ENCODE measurements at places on chromosomes 11 and 22.

- DNase-seq = no peak
Observed at GRCh38 chr11:123704341-123704740, 37.1 kb downstream of the ZNF202 start.

GRCh38 chr11:117300773-117301172 lies 9.6 kb downstream of the BACE1-AS start:
- no peak for DNase-seq

DNA sequence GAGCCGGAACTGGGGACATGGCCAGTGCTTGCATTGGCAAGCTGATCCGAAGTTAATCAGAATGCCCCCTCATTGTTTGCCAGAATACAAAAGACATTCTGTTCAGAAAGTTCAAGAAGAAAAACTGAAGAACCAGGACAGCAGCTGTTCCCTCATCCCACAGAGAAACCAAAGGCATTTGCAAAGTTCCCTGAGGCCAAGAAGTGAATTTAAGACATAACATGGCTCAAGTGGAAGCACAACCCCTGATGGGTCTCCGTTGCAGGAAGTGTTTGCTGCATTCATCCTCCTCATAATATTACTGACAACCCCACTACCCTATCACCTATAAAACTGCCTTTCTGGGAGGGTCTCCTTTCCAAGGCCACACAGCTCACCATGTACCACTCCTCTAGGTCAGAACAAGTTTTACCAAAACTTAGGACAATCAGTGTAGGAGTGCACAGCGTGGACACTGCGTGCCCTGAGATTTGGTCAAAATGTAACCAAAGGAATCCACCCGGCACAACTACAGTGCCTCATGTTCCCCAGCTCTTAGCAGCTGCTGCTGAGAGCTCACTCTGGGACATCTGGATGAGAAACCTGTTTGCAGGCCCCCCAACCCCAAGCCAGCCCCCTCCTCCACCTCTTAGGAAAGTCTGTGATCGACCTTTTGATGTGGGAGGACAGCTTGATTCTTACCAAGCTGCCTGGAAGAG lies 101.6 kb upstream of the AKIP1 start:
- DNase-seq = no peak

DNA sequence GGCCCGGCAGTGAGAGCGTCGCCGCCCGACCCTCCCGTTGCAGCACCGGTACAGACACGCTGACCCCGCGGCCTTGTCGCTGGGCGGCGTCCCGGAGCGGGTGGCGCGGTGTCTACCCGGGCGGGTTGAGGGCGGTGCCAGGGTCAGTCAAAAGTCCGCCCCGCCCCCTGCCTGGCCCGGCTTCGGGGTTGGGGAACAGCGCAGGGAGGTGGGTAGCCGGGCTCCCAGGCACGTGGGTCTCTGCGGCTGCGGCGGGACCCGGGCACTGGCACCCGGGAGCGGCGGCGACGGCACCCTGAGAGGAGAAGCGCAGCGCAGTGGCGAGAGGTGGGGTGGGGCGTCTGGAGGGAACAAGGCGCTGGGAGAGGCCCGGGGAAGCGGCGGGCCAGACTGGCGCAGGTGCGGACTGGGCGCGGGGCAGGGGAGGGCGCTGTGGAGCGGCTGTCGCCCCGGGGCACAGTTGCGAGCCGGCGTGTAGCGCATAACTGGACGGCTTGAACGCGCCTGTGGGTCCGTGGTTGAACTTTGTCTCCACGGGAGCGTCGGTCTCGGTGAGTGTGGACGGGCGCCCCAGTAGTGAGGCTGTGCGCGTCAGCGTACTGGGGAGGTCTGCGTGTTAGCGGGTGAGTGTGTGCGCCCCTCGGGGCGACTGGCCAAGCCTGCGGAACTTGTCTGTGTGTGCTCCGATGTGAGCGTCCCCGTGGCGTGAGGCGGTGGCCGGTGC lies at the start of gene P2RY2:
Gene P2RY2 (plus strand): TSS at position 176 of the 724 bp plus-strand sequence. CDS start 15,879 bp downstream, outside the sequence.
- no peak for DNase-seq

Data from stimulated activated CD4-positive, alpha-beta T cell treated with anti-CD3 and anti-CD28 coated beads, Interleukin-12 subunit alpha, Interleukin-12 subunit beta, amount 100 ng/mL, for 24 hours (primary cell).